ENCODE measurements at places on chromosomes 6 and 20. TPM values are rescaled to one million over a fixed set of nuclear protein-coding genes. Genes with fewer than 3 reads are reported as not detected.

DNA sequence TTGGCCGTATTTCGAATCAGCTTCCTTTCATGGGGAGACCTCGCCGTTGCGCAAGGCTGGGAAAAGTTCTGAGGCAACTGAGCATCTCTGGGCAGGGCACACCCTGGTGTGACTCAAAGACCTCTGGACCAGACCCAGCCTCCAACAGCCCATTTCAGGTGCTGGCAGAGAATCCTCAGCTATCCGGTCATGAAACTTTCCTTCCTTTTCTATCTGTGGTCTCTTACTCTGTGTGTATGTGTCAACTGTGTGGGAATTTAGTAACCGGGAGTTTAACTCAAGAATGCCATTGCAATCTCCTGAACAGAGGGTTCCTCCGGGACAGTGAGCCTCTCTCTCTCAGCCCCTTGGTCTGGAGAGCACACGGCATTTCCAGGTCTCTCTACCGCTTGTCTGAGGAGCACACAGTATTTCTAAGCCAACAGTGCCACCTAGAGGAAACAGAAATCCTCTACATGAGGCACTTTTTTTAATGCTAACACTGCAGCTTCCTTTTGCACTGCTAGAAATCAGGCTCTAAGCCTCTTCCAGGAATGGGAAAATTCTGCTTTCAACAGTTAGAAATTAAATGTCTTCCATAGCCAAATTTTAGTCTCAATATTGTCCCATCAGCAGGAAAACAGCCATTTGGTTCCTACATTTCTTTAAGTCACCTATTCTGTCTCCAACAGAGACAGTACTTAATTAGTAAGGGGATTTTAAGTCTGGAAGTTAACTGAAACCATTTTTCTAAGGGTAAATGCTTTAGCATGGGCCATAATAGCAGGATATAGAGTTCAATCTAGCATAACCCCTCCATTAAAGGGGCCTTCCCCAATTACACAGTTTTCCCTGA is 32.7 kb downstream of the PLN start:
- DNase-seq = no peak

DNA sequence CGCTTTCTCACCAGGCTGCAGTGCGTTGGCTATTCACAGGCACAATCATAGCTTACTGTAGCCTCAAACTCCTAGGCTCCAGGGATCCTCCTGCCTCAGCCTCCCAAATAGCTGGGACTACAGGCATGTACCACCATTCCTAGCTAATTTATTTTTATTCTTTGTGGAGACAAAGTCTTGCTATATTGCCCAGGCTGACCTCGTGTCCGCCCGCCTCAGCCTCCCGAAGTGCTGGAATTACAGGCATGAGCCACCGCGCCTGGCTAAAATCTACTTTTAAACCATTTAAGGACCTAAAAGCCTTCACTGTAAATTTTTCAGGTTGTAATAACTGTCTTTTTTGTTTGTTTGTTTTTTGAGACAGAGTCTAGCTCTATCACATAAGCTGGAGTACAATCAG is 15.2 kb downstream of the SAMHD1 start:
- no peak for DNase-seq

DNA sequence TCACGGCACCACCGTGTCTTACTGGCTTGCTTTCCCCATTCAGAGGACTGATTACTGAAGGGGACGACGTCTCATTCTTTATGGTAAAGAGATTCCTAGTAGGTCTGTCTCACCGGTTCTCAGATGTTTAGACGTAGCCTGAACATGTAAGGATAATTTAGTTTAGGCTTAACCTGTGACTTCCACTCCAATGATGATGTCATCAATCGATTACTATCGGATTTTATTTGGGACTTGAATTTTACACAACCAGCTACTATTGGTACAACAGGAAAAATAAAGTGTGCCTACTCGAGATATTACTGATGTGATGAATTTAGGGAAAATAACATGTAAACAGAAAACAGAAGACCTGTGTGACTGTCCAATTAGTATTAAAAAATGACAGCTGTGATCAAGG is 4.5 kb upstream of the SSR1 start:
- no peak for DNase-seq

DNA sequence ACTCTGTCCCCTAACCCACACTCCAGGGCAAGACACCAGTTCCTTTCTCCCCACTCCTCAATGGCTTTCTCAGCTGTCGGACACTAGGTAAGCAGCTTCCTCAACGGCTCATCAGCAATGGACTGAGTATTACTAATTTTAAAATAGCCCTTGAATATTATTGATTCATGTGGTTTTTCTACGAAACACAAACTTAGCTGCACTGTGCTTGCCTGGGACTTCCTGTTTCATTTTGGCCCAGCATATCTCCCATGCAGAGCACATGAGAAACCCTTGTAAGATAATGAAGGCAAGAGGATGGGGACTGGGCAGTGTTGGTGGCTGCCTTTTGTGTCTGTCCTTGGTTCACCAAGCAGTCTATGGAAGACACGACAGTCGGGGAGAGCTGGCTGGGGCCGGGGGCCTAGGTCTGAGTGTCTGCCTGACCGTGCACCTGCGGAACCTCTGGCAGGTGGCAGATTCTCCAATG is 48.9 kb downstream of the RNASET2 start:
- no peak for DNase-seq

GRCh38 chr6:116115781-116116180 is 10.2 kb downstream of the COL10A1 start:
- no peak for DNase-seq

The CLVS2 gene
- total RNA-seq = not detected
